ENCODE measurements at places on chromosomes 1 and 21.

DNA sequence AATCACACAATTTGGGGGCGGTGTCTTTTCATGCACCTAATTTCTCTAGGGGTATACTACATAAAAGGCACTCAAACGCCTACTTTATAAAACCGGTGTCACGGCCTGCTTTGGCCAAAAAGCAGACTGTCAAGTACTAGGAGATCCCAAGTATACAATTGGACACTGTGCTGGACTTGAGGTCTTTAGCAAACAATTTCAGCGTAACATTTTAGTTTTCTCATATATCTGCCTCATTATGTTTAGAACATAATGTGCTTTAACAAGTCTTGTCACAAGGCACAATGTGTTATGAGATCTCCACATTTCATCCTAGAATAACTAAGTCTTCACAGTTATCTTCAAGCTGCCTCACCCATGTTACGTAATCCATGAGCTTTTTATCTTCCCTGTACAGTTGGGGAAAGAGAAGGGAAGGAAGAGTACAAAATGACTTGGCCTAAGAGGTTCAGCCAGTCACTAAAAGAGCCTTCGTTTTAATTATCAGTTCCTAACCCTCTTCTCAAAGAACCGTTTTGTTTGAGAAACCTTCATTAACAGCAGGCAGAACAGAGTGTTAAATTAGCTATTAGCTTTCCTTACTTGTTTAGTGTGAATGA lies 1.7 kb downstream of the SSX2IP start:
- no peak for DNase-seq

- no peak for DNase-seq
These were observed 3.5 kb downstream of the IGSF9 start for GRCh38 chr1:159941591-159942560.

DNA sequence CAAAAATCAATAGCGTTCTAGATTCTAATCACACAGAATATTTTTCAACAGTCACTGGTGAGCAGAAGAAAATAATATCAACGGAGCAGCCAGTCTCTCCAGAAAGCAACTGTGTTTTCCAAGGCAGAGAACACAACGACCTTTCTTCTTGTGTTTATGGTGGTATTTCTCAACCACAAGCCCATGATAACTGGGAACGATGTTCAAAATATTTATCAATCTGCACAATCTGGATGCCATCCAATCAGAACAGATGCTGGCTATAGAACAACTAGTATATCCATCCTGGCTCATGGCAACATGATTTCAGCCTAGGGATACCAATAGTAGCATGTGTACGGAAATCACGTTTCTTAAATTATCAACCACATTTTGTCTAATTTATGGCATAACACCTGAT lies 162.7 kb upstream of the RUNX1 start:
- DNase-seq: no peak

- no peak for DNase-seq
These were observed 37.4 kb upstream of the BTG2 start for GRCh38 chr1:203267912-203268311.

- DNase-seq: peak; percentile 61
These were observed 570.2 kb upstream of the BEND5 start for GRCh38 chr1:49346767-49347349.

DNA sequence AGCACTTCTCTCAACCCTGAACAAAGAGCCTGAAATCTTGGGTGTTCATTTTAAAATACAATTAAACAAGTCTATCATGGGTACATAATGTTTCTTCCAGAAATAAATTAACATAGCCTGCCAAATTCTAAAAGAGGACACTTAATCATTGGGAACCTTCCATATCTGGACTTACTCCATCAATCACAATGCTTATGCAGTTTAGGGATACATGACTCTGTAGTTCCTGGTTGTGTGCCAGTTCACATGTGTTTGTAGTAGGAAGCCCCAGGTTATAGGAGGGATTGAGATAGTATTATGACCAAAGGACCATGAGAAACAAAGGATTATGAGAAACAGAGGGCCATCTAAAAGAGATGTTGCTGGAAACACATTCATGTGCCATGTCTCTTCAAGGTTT lies 19.1 kb upstream of the DAB1 start:
- no peak for DNase-seq

DNA sequence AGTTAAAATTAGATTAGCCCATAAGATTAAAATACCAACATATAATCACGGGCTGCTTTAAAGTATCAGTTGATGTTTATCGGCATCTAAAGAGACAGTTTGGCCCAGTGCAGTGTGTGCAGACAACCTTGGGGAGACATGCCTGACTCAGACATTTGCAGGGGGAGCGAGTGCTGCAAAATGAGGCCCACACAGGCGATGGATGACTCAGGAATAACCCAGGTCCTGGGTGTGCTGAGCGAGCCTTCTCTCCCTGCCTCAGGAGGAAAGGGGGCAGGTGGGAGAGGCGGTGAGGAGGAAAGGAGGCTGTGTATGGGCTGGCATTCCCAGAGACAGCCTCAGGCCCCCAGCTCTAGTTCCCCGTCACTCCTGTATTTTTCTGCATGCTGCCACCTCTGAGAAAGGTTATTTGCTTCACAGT lies 9.0 kb downstream of the SLC9A1 start:
- DNase-seq: no peak

Data from T47D (cell line).